ENCODE measurements at places on chromosomes 2 and 18.
A peak's percentile ranks its signal among the peaks of the same experiment; 100 is the strongest.

DNA sequence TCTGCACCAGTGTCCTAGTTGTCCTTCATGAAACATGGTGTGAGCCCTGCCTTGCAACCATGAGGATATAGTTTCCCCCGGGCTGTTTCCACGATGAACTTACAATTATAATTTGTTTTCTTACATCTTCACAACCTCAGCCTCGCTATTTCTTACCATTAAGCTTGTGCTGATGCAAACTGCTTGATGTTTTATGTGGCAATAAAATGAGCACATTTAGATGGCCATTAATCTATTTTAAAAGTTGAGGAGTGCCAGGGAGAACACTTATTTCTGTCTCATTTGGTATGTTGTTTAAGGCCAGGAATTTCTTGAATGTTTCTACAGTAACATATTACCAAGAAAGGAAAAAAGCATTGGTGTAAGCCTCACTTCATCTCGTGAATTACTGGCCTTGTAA lies 214.5 kb upstream of the SLC8A1 start:
- no peak for DNase-seq

DNA sequence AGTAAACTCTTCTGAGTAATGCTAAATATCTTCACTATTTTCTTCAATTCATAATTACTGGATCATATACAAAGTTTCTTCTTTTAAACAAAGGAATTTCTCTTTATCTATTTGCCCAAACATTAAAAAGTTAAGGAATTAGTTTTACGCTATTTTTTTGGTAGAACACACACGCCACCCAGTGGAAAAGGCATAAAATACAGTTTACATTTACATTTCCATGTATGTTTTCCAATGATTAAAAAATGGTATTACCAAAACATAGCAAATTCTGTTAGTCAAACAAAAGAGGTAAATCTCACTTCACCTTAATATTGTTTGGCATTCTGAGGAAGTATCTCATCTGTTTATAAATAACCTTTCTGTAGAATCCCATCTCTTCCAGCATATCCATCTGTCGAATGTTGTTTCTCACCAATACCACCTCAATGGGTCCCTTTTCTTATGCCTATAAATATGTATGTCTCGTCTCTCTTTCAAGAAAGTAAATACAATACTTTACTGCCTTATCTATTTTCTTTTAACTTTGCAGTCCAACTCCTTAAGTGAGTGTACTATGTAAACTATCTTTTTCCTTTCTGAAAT lies 7.2 kb downstream of the BOLL start:
- DNase-seq: peak; percentile 4

DNA sequence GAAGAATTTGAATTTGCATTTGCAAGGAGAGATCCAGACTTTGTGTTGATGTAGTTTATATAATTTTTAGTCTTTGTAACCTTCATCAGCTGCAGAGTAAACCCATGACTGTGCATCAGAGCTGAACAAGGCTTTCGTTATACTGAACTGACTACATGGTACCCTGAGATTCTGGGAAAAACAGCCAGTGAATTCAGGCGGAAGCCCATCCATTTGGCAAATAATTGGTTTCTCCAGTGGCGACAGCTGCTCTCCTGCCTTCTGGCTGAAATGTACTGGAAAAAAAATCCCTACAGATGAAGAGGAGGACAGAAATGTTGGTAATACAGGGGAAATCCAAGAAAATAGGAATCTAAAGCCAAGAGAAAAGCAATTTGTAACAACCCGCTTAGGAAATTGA lies 657.5 kb upstream of the CDH7 start:
- no peak for DNase-seq

DNA sequence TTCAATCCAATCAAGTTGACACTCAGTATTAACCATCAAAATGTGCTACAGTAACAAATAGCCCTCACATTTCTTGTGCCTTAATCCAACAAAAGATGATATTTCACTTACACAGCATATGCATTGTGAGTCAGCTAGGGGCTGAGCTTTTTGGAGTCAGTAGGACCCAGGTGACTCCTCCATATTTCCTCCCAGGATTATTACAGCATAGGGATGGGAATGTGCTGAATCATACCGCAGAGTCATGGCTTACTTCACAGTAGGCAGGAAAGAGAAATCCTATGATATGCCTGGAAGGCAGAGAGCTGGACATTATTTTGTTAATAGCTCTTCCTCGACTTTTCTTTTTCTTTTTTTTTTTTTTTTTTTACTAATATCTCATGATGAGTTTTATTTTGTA lies 153.3 kb downstream of the TMEM182 start:
- DNase-seq: peak; percentile 14

- no peak for DNase-seq
Measured at GRCh38 chr2:159256159-159256558, 30.3 kb downstream of the WDSUB1 start.

DNA sequence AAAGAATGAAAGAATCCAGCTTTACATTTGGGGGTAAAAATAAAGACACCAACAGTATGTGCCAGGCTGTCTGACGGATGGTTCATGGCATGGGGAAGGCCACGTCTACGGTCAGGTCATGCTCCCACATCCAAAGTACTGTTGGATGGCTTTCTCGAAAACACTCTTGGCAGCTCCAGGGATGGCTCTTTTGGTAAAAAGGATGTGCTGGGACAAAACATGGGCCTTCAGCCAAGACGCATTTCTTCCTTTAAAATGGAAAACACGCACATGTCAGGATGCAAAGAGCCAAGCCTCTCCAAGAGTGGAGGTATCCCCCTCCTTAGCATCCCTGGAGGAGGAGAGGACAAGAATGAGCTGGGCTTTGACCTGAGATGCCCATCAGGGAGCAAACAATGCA lies 376.5 kb upstream of the KLHL29 start:
- DNase-seq: no peak

DNA sequence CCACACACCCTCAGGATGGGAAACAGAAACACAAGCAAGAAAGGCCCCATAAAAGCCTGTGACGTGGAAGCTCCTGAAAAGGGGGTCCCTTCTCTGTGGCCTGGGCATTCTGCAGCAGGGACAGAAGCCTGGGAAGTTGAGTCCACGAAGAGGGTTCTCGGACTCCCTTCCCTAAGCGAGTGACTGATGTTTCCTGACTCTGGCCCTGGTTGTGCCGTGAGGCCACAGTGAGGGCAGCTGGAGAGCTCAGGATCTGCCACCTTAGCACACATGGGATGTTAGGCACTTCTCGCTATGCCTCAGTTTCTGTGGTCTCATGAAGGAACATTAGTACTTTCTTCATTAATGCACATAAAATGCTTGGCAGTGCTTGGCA lies 87.2 kb upstream of the ZFP36L2 start:
- DNase-seq: no peak

DNA sequence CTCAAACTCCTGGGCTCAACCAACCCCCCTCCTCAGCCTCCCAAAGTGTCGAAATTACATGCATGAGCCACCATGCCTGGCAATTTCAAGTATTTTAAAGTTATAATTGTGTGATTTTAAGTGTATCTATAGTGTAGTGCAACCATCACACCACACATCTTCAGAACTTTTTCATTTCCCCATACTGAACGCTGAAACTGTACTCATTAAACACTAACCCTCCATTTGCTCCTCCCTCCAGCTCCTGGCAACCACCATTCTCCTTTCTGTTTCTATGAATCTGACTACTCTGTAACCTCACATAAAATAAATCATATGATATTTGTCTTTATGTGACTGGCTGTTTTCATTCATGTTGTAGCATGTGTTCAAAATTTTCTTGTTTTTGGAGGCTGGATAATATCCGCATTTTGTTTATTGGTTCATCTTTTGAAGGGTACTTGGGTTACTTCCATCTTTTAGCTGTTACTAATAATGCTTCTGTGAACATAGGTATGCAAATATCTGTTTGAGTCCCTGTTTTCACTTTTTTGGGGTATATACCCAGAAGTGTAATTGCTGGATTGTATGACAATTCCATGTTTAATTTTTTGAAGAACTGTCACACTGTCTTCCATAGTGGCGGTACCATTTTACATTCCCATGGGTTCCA lies 188.2 kb downstream of the PLCL1 start:
- no peak for DNase-seq
